ENCODE measurements at places on chromosomes 11 and 22. TPM values are rescaled to one million over a fixed set of nuclear protein-coding genes. Genes with fewer than 3 reads are reported as not detected.
A peak's percentile ranks its signal among the peaks of the same experiment; 100 is the strongest.

The ANGPTL5 gene
- total RNA-seq = not detected

The FAM76B gene
- 45.3 TPM for total RNA-seq

The SERHL2 gene
- 0.36 TPM for total RNA-seq

The RASL10A gene
- 0.63 TPM for total RNA-seq

The HBE1 gene
- 0.56 TPM for total RNA-seq

The FAM111B gene
- 35.4 TPM for total RNA-seq

GRCh38 chr22:47173535-47174021 is 411.1 kb downstream of the TBC1D22A start:
- DNase-seq = no peak

DNA sequence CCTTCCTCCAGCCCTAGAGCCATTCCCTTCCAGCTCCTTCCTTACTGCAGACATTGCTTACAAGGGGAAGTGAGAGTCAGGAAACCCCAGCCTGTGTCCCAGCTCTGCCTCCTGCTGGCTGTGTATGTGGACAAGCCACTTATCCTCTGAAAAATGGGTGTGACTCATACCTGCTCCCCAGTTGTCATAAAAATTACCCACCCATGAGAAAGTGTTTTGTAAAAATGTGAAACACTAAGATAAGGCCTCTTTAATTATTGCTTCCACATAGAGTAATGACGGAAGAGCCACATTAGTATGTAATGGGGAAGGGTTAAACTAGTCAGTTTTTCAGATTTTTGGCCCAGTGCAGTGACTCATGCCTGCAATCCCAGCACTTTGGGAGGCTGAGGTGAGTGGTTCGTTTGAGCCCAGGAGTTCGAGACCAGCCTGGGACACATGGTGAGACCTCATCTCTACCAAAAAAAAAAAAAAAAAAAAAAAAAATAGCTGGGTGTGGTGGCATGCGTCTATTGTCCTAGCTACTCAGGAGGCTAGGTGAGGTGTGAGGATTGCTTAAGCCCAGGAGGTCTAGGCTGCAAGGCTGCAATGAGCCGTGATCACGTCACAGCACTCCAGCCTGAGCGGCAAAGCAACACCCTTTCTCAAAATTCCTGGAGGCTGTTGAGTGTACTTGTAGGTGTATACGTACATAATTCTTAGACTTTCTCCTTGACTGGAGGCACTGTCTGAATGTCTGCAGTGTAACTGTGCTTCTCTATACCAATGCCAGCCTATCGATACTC is 84.9 kb downstream of the CTTN start:
- DNase-seq = no peak

- DNase-seq = no peak
These were observed 62.0 kb upstream of the YPEL1 start for GRCh38 chr22:21797444-21798221.

DNA sequence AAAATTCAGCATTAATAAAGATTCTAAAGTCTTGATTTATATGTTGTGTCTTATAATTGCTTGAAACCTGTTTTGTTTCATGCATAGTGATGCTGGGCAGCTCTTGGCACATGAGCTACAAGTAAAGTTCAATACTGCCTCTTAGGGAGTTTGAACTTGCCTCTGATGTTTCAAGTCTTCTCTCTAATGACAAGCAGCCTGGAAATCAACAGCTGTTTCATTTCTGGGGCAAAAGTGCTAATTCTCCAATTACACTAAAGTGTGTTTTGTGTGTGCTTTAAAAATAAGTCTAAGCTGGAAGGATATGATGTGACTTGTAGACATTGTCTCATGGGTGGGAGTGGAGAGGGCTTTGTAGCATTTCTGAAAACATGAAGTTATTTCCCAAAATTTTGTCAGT is 23.7 kb upstream of the SESN3 start:
- no peak for DNase-seq

GRCh38 chr11:124297921-124298320 is 15.8 kb downstream of the OR8D1 start:
- no peak for DNase-seq

- no peak for DNase-seq
These were observed 10.2 kb downstream of the GNB1L start for GRCh38 chr22:19844377-19845053.

- DNase-seq = no peak
These were observed 241.8 kb upstream of the ARHGAP42 start for GRCh38 chr11:100445231-100445735.

DNA sequence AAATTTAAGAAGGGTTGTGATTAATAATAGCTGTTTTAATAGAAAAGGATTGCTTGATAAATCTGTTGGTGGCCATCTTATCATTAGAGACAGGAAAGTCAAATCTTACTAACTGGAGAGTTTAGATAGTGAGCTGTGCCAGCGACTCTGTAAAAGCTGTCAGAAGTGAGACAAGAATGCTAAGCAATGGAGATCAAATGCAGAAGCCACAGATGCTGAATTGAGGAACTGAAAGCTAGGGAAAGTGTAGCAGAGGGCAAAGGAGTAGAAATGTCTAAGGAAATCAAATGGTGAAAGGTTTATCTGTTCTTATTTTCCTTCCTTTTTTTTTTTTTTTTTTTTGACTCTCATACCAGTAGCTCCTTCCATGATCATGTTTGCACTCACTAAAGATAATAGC is 13.7 kb downstream of the MS4A13 start:
- no peak for DNase-seq

DNA sequence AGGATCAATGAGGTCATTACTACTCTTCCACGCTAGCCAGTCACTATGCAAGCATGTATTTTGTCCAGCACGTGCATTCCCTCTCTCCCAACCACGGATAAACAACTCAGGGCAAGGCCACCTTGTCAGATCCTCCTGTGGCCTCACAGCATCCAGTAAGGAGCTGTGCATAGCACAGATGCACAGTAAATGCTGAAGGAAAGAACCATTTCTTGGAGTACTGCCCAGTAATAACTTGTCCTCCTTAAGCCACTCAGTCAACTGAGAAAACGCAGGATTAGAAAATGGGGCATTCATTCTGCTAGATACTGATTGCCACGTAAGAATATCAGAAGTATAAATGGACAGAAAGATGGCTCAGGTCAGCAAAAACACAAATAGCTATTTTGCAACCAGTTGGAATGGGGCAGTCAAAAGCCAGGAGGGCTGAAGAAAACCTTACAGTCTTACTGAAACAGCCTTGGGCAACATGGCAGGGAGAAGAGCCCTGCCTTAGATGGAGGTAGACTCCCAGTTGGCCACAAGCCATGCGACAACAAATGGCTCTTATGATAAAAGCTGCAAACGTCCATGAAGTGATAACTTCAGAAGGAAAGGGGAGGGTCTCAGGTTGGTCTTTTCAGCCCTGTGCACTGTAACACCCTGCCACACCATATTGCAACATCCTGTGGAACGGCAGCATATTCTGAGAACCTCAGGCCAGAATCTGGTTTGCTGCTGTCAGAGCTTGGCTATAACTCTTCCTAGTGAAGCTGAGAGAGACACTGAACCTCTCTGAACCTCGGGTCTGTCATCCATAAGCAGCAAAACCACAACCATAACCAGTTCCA is 23.0 kb downstream of the PC start:
- DNase-seq = no peak

- peak; percentile 56 for DNase-seq
These were observed at the start of gene UNC93B1 for GRCh38 chr11:68003846-68004550. UNC93B1 (minus strand) TSS chr11:68004097; CDS start chr11:68004043, 54 bp downstream.

DNA sequence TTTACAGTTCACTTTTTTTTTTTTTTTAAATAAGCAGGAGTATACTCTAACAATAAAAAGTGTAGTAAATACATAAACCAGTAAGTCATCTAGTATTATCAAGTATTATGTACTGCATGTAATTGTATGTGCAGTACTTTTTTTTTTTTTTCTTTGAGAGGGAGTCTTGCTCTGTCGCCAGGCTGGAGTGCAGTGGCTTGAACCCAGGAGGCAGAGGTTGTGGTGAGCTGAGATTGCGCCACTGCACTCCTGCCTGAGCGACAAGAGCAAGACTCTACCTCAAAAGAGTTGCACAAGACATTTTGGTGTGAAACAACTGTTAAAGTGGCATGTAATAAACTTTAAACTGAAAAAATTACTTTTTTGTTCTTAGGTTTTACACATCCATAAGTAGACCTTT is 16.7 kb downstream of the BCL2L13 start:
- no peak for DNase-seq

DNA sequence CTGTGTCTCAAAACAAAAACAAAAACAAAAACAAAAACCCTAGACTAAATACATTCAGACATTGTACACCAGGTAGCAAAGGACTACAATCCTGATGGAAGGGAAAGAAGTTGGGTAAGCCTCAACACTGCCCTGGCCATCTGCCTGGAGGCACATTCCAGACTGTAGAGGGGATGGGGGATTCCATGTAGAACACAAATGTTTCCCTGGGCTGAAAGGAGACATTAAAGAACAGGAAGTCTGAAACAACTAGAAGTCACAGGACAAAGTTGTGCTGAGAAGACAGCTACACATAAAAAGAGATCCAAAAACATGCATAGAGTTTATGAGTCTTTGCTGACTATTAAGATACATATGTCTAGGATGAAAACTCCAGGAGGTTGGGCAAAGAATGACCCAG is 83.9 kb downstream of the RRAS2 start:
- no peak for DNase-seq

GRCh38 chr11:8983552-8983951 is 19.3 kb upstream of the TMEM9B start:
- DNase-seq = no peak

DNA sequence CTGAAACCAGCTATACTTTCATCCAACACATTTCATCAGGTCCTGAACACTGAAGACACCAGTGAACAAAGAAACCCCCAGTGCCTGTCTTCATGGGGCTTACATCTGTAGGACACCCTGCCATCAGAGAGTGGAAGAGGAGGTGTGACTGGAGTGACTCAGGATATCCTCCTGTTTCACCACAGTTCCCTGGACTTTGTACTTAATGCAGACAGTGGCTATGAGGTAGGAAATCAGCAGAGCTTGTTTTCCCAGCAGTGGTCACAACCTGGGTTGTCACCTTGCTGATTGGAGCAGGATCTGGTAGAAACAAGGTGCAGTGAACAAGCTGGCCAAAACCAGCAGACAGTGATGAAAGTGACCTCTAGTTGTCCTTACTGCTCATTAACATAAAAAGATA is 128.8 kb downstream of the KIRREL3 start:
- DNase-seq = no peak

DNA sequence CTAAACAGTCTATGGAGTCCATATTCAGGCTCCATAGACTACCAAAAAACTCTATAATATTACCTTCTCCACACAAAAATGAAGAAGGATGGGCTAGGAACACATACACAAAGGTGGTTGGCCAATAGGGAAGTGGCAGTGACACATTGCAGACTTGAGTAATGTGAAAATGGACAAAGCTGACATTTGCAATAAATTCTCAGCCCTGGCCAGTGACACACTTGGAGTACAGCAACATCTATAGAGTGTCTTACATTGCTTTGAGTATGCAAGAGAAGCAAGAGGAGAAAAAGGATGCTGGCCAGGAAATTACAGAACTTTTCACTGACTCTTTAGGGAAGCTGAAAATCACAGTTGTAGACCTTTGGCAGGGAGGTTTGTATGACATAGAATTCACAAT is 7.3 kb upstream of the OR52W1 start:
- no peak for DNase-seq

DNA sequence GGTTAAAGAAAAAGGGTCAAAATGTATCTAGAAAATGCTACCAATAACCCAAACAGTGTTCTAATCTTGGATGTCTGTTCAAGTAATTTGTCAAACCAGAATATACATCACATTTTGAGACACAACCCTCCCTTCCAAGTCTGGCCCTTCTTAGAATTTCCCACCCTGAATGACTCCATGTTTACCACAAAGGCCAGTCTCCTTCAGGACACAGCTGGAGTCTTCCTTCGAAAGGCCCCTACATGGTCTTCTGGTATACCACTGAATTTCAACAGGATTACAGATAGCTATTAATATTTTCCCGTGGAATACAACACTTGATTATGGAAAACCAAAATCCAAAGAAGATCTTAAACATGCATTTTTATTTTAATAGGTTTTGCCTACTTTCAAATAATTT is 10.2 kb downstream of the CCDC34 start:
- no peak for DNase-seq

GRCh38 chr22:49198705-49199084 is 629.0 kb downstream of the BRD1 start:
- no peak for DNase-seq

DNA sequence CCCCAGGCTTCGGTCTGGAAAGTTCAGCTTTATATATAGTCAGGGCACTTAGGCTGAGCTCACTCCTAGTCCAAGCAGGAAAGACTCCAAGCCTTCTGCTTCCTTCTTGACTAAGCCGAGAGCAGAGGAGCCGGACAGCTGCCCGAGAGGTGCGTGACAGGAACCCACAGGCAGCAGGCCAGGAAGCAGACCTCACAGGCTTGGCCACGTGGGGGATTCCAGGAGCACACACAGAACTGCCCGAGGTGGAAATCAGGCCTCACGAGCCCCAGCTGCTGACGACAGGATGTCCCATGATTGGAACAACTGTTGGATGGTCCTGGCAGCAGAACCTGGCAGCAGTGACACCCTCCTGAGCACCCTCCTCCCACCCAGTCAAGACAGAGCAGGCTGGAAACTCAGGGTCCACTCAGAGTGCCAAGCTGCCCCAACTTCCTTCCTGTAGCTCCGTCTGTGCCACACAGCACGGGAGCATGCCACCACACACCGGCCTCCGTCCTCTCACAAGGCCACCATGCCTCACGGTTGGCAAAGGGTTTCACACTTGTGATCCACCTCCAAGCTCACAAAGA is 5.4 kb downstream of the PLA2G6 start:
- no peak for DNase-seq

- no peak for DNase-seq
These were observed 46.3 kb upstream of the MPEG1 start for GRCh38 chr11:59259047-59259446.

DNA sequence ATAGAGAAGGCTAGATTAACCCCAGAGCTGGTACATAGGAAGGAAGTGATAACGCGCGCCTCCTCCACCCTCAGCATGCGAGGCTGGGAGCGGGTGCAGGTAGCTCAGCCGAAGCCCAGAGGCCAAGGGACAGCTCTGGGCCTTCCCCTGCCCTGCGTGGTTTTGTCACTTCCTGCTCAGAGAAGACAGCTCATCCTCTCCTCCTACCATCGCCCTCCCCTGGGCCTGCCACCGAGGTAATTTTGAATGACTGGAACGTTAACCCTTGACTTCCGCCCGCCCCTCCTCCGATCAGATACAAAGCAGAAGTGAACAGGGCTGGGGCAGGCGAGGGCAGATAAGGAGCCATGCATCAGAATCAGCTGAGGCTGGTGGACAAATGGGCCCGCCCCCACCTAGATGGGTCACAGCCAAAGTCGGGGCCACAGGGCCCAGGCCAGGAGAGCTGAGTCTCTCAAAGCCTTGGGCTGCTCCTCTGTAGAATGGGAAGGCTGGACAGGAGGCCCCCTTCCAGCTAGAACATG is 1.6 kb downstream of the RAC2 start:
- no peak for DNase-seq

All from neural crest cell (in vitro differentiated cells).